ENCODE measurements at places on chromosomes 3 and 15.

- no peak for DNase-seq
Measured at GRCh38 chr15:60546744-60547143, 67.8 kb upstream of the ICE2 start.

DNA sequence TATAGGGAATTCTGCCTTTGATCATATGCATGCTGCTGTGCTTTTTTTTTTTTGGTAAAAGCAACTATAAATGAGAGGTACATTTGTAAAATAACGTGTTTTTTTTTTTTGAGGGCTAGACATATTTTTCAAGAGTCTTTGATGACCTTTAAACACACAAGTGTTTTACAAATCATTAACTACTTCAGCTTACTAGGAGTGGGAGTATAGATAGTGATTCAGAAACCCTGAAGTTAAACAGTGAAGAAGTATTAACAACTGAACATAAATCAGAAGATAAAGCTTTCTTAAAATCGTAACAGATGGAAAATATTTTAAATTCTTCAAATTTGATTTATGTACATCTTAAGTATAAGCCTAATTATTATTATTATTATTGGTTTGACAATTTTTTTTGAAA, 2.9 kb upstream of the GMNC start:
- DNase-seq, result no peak

- no peak for DNase-seq
Measured at GRCh38 chr3:147355084-147355752, 51.1 kb downstream of the ZIC4 start.

DNA sequence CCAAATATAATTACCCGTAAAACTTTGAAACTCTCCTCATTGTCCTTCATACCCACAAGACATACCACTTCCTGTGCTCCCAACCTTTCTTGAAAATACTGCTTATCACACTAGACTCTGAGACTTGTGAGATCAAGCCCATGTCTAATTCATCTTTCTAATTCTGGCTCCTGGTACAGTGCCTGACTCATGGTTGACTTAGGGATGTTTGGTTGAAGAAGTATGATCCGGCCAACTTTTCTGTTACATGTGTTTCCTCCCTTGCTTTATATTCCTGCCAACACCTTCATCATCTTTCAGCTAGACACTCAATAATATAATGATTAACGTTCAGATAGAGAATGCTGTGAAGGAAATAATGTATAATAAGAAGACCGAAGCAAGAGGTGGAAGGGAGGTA, 58.2 kb downstream of the MEX3B start:
- no peak for DNase-seq

GRCh38 chr3:115359536-115359935, 212.4 kb upstream of the ZBTB20 start:
- no peak for DNase-seq

- no peak for DNase-seq
Measured at GRCh38 chr3:40524222-40524567, 565 bp upstream of the ZNF621 start.
